ENCODE measurements at places on chromosomes 3 and 15.

GRCh38 chr15:57784081-57784511, 77.6 kb downstream of the POLR2M start:
- DNase-seq = no peak

GRCh38 chr15:70528816-70529215, 234.5 kb downstream of the UACA start:
- DNase-seq = no peak

GRCh38 chr3:99648516-99648915, 10.1 kb downstream of the COL8A1 start:
- DNase-seq = no peak

GRCh38 chr3:113535898-113536297, 3.5 kb downstream of the SIDT1 start:
- DNase-seq = no peak

GRCh38 chr15:40239404-40239692, 485 bp downstream of the PAK6 start:
- DNase-seq = no peak

- no peak for DNase-seq
Measured at GRCh38 chr3:160180581-160181216, 44.5 kb upstream of the C3orf80 start.

DNA sequence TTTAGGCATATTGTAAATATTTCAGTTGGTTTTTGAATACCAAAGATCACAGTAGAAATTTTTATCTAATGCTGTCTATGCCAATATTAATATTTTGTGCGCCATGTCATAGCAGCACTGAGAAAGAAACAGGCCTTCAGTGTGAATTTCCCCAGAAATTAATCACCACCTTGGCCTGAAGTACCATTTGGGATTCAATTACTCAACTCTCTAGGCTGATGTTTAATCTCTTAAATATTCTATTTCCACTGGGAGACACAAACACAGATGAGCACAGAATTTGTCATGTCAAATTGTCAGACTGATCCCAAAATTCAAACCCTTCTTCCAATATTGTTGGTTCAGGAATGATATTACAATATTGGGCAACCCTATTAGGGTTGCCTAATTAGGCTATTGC, 509.3 kb downstream of the ROBO1 start:
- DNase-seq = no peak

- no peak for DNase-seq
Measured at GRCh38 chr3:3068358-3068881, 41.8 kb downstream of the IL5RA start.

DNA sequence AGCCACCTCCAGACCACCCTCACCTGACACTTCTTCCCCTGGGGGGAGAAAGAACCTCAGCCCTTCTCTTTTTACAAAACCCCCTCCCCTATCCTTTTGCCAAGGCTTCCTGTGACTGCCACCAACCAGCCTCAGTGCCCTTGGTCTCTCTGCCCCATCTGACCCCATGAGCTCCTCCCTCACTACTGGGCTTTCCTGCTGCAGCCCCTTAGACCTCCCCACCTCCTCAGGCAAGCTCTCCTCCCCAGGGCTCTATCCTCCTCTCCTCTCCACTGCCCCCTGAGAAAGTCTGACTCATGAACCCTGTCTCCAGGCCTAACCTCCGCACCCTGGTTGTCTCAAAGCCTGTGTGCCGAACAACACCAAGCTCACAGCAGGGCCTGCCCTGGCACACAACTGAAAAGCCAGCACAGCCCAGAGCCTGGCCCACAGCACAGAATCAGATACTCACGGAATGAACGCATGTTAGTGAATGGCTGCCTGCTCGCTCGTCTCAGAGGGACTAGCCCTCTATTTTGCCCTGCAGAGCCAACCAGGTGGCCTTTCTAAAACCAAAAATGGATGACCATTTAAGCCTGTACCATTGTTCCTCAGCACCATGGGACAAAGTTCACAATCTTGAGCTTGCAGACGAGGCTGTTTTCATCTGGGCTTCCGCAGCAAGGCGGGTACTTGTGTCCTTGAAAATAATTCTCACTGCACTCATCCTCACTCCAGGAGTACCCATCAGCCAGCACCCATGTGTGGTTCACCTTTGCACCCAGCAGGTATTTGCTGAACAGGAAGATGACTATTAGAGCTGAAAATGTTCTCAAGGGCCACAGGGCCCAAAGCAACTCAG, 1.7 kb downstream of the CHDH start:
- DNase-seq = no peak

- no peak for DNase-seq
Measured at GRCh38 chr15:96207377-96208006, 123.0 kb upstream of the NR2F2 start.

- DNase-seq = no peak
Measured at GRCh38 chr3:169278667-169279066, 384.8 kb downstream of the MECOM start.

DNA sequence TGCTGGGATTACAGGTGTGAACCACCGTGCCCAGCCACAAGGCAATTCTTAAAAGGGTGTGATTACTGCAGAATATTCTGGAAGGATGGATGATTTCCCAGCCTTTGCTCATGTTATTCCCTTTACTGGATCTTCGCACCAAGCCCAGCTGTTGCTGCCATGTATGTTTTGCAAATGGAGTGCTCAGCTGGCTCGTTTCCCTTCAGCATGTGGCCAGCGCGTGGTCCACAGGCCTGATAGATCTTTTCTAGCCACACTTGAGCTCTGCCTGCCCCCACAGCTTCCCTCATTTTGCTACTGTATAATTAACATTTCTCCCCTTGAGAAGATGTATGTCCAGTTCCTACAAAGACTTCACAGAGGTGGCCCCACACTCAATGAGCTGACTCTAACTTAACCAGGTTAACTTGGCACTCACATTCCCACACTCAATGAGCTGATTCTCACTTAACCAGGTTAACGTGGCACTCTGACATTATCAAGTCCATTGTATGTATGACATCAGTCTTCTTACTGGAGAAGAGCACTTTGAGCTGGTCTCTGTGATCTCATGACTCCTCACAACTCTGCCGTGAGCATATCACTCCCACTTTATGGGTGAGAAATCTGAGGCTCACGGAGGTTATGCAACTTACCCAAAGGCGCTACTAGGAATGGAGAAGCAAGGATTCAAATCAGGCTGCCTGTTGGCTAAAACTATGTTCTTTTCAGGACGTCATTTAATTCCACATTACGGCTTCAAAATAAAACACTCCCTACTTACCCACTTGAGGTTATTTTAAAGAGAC, 49.2 kb downstream of the TM4SF4 start:
- DNase-seq = no peak

DNA sequence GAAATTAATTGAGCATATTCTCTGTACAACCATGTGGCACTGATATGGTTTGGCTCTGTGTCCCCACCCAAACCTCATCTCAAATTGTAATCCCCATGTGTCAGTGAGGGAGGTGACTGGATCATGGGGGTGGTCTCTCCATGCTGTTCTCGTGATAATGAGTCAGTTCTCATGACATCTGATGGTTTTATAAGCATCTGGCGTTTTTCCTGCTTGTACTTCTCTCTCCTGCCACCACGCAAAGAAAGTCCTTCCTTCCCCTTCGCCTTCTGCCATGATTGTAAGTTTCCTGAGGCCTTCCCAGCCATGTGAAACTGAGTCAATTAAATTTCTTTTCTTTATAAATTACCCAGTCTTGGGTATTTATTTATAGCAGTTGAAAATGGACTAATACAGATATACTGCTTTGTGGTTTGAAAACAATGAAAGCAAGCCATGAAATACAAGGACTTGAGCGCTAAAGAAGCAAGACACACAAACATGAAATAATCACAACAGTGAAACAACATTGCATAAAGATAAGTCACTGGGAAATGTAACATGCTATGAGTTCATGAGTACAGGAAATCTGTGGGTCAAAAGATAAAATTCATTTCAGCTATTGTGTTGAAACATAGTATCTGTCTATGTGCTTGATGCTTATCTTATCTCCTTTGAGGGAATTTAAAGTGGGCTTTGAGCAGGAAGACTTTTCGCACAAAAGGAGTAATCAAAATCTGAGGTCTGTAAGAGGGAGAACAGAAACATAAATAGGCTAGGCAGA, 288.7 kb downstream of the GBE1 start:
- no peak for DNase-seq

- DNase-seq = no peak
Measured at GRCh38 chr15:81071120-81071519, 63.0 kb upstream of the CFAP161 start.

DNA sequence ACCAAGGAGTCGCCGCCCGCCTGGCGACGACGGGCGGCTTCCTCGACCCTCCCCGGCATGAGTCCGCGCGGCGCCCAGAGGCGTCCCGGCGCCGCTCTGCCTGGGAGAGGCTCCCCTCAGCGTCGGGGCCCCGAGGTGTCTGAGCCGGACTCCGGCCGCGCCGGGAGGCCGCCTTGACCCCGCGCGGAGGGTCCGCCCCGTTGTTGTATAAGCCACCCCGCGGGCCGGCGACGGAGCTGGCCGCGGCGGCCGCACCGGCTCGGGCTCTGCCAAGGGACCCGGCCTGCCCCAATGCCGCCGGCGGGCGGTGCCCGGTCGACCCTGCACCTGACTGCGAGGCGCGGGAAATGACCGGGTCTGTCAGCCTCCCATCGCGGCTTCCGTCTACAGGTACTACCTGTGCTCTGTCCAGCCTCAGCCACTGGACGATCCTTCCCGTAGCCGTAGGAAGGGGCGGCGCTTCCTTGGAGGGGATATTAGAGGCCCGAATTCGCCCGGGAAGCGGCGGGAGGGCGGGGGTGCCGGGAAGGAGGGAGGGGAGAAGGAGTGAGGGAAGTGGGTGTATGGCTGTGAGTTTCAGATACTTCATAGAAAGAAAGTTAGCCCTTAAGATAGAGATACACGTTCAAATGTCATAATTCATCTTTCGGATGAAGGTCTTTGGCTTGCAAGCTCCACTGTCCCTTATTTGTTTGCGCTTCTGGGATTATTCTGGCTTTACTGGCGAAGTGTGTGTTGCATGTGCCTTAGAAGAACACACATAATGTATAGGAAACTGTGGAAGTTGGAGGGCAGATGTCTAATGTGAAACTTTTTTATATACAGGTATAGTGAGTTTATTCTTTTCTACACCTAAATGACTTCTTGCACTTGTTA, 620 bp downstream of the ABHD5 start:
- peak; percentile 42 for DNase-seq

GRCh38 chr3:170731281-170731680, 138.7 kb downstream of the RPL22L1 start:
- DNase-seq = no peak

- DNase-seq = no peak
Measured at GRCh38 chr3:123872621-123873020, 11.5 kb downstream of the MYLK start.

GRCh38 chr3:14260463-14260862, 81.8 kb downstream of the LSM3 start:
- DNase-seq = no peak

- DNase-seq = no peak
Measured at GRCh38 chr3:99191186-99191585, 289.7 kb upstream of the DCBLD2 start.

DNA sequence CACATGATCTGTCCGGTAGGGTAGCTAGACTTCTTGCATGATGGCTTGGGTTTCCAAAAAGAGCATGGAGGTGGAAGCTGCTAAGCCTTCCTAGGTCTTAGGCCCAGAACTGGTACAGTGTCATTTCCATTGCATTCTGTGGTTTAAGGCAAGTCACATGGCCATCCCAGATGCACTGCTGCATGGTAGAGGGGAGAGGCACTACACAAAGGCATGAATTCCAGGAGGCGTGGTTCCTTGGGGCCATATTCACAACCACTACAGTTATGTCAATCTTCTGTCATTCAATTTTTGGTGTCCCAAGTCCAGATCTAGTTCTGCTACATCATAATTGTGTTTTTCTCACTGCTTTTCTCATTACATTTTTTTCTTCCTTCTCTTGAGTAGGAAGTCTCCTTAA, 122.2 kb upstream of the CHRM5 start:
- no peak for DNase-seq

DNA sequence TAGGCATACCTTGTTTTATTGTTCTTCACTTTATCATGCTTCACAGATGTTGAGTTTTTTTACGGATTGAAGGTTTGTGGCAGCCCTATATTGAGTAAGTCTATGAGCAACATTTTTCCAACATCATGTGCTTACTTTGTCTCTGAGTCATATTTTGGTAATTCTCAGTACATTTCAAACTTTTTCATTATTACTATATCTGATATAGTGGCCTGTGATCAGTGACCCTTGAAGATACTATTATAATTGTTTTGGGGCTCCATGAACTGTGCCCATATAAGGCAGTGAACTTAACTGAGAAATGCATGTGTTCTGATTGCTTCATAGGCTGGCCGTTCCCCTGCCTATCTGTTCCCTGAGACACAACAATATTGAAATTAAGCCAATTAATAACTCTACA, 42.8 kb upstream of the NSMCE3 start:
- DNase-seq = no peak

DNA sequence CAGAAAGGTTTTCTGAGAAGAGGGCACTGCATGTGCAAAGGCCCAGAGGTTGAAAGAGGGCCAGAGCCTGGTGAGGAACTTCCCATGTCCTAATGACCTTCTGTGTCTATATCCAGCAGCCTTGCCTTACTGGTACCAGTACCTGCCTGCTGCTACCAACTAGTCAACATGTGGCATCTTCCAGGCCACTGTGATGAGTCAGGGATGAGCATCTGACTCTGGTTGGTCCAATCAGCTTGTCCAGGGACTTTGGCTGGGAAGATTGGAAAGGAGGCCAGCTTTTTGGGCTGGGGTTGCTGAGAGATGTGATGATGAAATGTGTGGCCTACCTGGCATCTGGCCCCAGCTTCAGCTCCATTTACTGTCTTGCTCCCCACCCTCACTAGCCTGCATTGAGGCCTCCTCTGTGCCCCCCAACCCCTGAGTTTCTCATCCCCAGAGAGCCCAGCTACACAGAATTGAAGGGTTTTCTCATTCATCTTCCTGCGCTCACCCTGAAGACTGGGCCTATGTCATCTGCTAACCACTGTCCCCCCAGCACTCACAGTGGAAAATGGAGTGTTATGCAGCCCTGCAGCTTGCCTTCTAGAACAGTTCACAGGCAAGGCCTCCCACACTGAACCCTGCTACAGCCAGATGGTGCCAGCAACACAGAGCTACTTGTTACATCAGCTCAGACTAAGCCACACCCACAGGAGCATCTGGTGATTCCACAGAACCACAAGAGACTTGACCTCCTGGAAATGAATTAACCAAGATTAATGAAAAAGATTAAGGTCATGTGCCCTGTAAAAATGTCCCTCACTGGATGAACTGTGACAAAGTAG, 1.3 kb upstream of the TWF2 start:
- DNase-seq = peak; percentile 68

GRCh38 chr15:42650208-42651066, 75.0 kb downstream of the STARD9 start:
- peak; percentile 28 for DNase-seq

DNA sequence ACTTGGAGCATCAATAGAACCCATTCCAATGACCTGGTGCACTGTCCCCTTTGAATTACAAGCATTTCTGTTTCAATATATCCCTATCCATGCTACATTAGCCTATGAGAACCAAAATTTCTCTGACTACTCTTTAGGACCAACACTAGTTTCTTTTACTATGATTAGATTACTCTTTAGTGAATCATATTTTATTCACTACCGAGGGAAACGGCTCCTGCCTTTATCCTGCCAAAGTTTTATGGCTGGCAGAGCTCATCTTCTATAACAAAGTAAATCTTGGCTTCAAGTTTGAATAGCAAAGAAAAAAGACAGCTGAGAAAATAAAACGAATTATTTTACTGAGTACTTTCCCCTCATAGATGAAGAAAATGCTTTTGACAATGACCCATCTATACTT, 120.9 kb downstream of the SLC9A9 start:
- DNase-seq = no peak

GRCh38 chr15:39586387-39587095, 5.7 kb downstream of the THBS1 start:
- no peak for DNase-seq

- DNase-seq = peak; percentile 70
Measured at GRCh38 chr15:48963524-48964113, at the start of gene SHC4. Gene SHC4 (minus strand): TSS chr15:48963919. CDS start chr15:48963015, 904 bp downstream.

- DNase-seq = no peak
Measured at GRCh38 chr3:143977341-143978262, 6.0 kb downstream of the DIPK2A start.

All from frontal cortex (tissue), 4 donors.